CD4-positive, alpha-beta T cell (primary cell): ENCODE measurements at places on chromosomes 3 and 15.

DNA sequence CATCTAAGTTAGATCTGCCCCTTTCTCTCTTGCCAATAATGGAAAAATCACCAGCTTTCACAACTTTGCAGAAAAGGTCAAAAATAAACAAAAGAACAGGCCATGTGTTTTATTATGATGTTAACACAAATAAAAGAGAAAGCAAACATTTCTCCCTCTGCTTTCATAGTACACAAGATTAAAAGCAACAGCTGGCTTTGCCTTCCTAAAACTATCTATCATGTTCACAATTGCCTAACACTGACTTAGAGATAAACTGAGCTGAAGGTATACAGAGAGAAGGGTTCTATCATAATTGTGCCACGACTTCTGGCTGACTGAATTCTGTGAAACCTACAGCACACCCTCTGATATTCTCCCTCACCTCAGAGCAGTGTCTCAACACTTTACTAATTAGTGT is 29.4 kb downstream of the AADAC start:
- no peak for DNase-seq

DNA sequence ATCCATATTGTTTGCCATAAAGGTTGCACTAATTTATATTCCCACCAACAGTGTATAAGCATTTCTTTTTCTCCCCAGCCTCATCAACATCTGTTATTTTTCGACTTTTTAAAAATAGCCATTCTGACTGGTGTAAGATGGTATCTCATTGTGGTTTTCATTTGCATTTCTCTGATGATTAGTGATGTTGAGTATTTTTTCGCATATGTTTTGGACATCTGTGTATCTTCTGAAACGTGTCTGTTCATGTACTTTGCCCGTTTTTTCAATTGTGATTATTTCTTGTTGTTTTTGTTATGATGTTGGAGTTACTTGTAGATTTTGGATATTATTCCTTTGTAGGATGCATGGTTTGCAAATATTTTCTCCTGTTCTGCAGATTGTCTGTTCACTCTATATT is 46.5 kb downstream of the TP63 start:
- DNase-seq = no peak

DNA sequence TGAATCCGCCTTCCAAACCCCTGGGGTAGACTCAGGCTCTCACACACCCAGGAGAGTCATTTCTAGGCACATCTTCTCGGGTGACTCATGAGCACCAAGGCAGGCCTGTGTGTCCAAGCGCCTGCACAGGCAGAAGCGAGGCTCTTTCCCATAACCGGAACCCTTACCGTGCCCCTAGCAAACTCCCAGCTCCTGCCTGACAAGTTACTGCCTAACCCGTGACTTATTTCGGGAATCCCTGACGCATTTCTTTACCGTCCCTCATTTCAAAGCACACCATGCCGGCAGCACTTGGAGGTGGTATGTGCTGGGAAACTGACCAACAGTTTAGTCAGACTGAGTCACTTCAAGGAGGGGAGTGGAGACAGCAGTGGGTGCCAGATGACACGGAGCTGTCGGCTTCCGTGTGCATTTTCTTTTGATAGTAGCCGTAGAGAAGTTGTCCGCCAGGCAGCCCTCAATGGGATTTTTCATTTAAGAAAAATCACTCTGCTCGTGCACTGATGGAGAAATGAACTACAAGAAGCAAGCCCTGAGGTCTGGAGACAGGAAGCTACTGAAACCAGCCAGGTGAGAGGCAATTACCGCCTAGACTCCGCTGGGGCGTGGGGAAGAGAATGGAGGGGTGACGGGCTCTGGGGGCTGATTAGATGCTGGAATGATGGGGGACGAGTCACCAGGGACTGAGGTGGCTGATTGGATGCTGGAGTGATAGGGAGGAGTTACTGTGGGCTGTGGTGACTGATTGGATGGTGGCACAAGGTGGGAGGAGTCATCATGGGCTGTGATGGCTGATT is 17.3 kb upstream of the HRH1 start:
- no peak for DNase-seq

DNA sequence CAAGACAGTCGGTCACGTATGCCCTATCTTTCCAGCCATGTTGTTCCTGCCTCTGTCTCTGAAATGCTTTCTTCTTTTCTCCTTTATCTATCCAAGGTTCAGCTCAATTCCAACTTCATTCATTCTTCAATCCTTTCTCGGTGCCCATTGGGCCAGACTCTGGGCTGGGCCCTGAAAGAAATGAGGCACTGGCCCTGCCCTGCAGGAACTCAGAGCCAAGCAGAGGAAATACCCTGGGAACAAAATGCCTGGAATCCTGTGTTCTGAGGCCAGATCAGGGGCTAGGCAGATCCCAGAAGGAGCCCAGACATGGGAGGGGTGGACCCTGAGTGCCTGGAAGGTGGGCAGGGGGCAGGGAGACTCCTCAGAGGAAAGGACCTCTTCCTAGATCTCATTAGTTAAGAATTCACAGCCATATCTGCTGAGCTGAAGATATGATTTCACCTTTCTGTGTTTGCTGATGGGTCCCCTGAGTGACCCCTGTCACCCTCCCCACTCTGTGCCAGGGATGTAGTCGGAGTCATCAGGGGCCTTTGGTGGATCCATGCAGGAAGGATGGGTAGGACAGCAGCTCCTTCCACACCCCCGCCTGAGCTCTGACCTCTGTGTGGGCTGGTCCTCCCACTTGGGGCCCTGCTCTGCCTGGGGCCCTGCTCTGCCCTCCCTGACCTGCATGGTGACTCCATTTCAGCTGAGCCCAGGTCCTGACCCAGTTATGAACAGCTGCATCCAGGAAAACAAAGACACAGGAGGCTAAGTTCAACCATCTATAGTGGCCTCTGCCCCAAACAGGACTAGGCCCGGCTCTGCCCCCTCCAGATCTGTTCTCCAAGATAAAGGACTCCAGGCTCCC is 5.3 kb upstream of the DAPK2 start:
- no peak for DNase-seq

DNA sequence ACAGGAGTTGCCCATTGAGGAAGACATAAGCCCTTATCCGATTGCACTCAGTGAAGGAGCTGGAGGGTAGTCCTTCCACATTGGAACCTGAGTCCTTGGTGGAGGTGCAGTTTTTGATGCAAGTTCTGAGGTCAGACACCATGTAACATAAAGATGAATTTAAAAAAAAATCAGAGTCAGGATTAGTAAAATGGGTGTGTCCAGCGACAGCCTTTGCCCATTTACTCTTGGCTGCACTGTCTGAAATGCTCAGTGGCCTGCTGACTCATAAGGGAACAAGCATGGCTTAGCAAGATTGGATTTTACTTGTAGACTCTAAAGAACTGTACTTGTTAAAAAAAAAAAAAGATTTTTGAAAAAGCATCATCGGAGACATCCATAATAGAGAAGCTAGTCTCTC is 241.1 kb upstream of the TOPAZ1 start:
- no peak for DNase-seq

DNA sequence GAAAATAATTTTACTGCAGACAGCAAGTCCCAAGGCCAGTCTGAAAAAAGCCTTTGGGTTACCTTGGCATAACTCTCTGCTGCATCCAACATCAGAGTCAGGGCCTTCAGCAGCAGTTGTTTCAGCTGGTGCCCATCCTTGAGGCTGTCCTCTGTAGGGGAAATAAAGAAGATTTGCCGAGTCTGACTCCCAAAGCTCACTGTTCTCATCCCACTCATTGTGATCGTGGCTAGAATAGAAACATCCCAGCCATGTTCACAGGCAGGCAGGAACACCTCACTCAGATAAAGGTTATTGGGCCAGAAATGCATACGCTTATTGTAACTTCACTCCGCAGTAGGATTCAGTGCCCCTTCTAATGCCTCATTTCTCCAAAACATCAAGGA is 29.2 kb downstream of the EIF3J start:
- DNase-seq = no peak

- no peak for DNase-seq
Measured at GRCh38 chr3:34323517-34323916, 525.1 kb downstream of the PDCD6IP start.

DNA sequence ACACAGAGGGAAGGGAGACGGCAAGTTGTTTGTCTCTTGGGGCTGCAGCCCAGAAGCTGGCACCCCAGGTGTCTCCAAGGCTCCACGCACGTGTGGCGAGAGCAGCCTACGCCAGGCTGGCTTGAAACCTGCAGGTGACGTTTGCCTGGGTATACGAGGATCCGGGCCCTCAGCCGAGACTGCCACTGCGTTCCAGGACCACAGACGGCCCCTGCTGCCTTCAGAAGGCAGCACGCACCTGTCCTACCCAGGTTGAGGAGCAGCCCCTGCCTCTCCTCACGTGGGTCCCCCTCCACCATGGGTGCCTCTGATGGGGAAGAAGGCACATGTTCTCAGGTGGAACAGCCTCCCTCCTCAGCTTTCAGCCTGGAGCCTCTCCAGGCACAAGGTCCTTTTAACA is 75.3 kb upstream of the PRR20G start:
- no peak for DNase-seq

DNA sequence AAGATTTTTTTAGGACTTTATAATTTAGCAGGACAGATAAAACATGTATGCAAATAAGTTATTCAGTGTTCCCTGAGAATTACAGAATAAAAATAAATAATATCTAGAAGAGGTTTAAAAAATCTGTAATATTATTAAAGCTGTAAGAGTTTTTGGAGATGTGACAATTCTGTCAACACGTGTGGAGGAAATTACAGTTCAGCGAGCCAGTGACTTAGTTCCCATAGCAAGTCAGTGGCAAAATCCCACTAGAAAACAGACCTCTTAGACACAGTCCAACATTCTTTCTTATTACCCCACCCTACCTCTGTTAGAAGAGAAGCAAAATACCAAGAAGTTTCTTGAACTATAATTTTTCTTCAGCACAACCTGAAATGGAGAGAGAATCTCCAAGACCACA is 16.2 kb upstream of the DENND6A start:
- DNase-seq = no peak

DNA sequence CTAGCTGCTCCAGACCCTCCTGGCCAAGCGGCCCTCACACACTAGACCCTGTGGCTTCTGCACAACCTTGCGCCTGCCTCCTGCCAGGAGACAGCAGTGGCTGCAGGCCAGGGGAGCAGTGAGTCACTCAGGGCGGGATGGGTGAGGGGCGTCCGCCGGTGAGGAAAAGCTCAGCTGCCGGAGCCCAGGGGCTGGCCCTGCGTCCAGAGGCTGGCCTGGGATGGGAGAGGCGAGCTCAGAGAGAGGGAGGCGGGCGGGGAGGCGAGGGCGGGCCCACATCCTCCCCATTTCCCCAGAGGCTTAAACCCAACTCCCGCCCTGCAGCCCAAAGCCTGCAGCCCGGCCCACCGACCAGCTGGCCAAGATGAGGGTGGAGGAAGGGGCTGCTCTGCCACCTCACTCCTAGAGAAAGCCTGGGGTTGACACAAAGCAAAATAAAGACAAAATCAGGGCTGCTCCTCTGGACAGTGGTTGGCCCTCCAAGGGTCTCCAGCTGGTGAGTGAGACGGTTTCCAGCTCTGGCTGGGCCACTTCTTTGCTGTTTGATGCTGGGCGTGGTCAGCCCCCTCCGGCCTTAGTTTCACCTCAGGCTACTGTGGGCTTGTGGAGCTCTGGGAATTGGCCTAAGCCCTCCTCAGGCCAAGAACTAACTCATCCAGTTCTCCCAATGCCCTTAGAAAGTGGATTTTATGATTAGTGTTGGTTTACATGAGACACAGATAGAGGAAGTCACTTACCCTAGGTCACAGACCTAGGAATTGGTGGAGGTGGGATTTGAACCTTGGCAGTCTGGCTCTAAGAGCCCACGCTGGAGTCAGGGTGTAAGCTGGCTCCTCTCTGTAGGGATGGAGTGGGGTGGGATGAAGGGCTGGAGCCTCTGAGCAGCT is 50.6 kb downstream of the IQSEC1 start:
- no peak for DNase-seq

DNA sequence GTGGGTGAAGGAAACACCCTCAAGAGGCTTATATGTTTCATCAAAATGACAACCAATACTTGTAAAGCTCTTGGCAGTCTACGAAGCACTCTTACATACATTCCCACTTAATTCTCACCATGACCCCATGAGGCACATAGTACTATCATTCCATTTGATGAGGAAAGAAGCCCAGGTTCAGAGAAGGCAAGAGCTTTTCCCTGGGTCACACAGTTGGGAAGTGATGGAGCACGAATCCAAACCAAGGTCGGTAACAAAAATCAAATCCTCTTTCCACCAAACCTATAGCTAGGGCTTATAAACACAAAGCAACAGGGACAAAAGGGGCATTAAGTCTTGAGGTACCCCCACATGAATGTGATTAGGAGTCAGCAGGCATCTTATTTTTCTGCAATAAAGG is 187.1 kb downstream of the UACA start:
- no peak for DNase-seq

- no peak for DNase-seq
Measured at GRCh38 chr3:82236257-82236656, 474.8 kb upstream of the GBE1 start.

- no peak for DNase-seq
Measured at GRCh38 chr3:172787746-172788145, 37.2 kb downstream of the ECT2 start.

GRCh38 chr3:169250000-169250399 is 413.5 kb downstream of the MECOM start:
- no peak for DNase-seq

GRCh38 chr3:16113704-16114103 is 60.8 kb upstream of the GALNT15 start:
- DNase-seq = no peak

- DNase-seq = no peak
Measured at GRCh38 chr3:174614036-174614435, 245.1 kb upstream of the NAALADL2 start.

DNA sequence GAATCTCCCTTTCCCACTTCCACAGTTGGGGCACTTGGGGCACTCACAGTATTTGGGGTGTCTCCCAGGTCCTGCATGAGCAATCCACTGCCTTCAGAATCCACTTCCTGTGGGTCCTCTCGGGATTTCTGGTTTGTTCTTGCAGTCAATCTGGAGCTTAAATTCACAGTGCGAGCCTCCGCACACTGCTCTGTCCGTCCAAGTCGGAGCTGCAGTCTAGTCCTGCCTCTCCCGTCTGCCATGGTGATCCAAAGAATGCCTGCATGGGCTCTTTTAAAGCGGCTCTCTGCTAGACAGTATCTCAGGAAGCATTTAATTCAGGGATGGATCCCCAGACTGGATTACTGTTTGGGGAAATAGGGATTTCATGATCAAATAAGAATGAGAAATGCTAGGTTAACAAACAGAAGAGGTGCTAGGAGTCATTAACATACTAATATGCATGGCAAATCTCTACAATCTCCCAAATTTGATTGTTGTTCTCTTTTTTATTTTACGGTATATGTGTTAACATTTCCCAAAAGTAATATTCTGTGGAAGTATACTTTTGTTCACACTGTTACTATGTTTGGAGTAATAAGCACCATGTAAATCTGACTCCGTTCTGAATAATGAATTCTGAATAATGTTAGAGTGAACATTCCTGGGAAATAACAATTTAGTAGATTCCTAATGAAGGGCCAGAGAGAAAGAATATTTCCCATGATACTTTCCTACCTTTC is 142.5 kb downstream of the HCN4 start:
- no peak for DNase-seq

- DNase-seq = no peak
Measured at GRCh38 chr3:47441796-47442551, 33.8 kb downstream of the SCAP start.

GRCh38 chr3:194250098-194251002 is 100.8 kb downstream of the CPN2 start:
- no peak for DNase-seq
